Naive B cell (primary cell): ENCODE measurements at places on chromosomes 12 and 14. TPM values are rescaled to one million over a fixed set of nuclear protein-coding genes. Genes with fewer than 3 reads are reported as not detected.

GRCh38 chr12:3119756-3120601, 42.8 kb downstream of the TSPAN9 start:
- H3K27me3 ChIP-seq, result peaks cover 61% of the 10 kb centered on the region
- no peak overlapping the region for H3K27ac ChIP-seq
- peaks cover 7% of the 10 kb centered on the region for H3K4me1 ChIP-seq
- no peak for DNase-seq
- H3K36me3 ChIP-seq, result no peaks in the 10 kb centered on the region

Gene GAS2L3
- not detected for polyA plus RNA-seq

GRCh38 chr14:79699206-79699605, 512.1 kb downstream of the DIO2 start:
- H3K27me3 ChIP-seq, result no peaks in the 10 kb centered on the region
- no peak overlapping the region for H3K27ac ChIP-seq
- no peak for DNase-seq
- H3K4me1 ChIP-seq, result no peaks in the 10 kb centered on the region

DNA sequence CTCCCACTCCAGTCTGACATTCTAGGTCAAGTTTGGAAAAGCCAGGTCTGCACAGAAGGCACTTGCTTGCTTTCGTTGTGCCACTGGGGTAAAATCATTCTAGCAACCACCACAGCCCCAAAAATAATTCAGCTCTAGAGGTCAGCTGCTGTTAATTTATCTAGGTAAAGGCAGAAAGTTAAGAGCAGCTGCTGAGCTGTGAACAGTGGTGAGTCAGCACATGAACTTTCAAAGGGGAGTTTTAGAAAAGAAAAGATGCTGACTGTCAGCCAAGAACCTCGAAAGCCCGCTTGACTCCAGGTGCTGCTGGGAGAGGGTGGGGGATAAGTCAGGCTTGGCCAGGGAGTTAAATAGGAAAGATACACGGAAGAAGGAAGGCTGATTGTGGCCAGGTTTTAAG, 12.7 kb downstream of the CCDC197 start:
- H3K4me3 ChIP-seq, result peak overlapping the region; percentile 37
- peaks cover 3% of the 10 kb centered on the region for H3K4me1 ChIP-seq
- H3K27me3 ChIP-seq, result peaks cover 43% of the 10 kb centered on the region
- no peaks in the 10 kb centered on the region for H3K36me3 ChIP-seq

DNA sequence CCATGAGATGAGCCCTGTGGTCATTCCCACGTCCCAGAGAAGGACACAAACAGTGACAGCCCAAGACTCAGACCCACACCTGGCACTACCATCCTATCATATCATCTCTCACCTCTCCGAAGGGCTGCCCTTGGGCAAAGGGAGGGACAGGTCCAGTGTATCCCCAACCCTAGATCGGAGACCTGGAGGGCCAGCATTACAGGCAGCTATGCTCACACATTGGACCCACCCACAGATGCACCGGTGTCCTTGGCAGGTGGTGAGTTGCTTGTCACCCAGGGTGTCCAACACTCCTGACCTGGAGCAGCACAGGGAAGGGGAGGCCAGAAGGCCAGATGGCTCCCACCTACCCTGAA, 117.4 kb downstream of the DICER1 start:
- H3K36me3 ChIP-seq, result no peaks in the 10 kb centered on the region
- DNase-seq, result no peak
- H3K4me3 ChIP-seq, result no peak overlapping the region
- H3K27ac ChIP-seq, result no peak overlapping the region

- H3K4me1 ChIP-seq, result no peaks in the 10 kb centered on the region
- H3K4me3 ChIP-seq, result no peak overlapping the region
- H3K27me3 ChIP-seq, result peaks cover 8% of the 10 kb centered on the region
- no peak for DNase-seq
- H3K36me3 ChIP-seq, result no peaks in the 10 kb centered on the region
These were observed 267.7 kb upstream of the G2E3 start for GRCh38 chr14:30291216-30291615.

- no peaks in the 10 kb centered on the region for H3K27me3 ChIP-seq
- H3K36me3 ChIP-seq, result no peaks in the 10 kb centered on the region
- no peak overlapping the region for H3K27ac ChIP-seq
- DNase-seq, result no peak
These were observed 19.0 kb downstream of the PRPF40B start for GRCh38 chr12:49642370-49642802.

DNA sequence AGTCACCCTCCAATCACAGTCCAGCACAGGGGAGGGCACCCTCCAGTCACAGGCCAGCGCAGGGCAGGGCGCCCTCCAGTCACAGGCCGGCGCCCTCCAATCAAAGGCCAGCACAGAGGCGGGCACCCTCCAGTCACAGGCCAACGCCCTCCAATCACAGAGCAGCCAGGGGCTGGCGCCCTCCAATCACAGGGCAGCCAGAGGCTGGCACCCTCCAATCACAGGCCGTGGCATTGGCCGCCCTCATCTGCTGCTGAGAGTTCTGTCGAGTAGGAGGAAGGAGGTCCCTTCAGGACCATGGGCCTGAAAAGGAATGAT, 26.6 kb downstream of the DDX51 start:
- H3K4me1 ChIP-seq, result no peaks in the 10 kb centered on the region
- no peak overlapping the region for H3K27ac ChIP-seq
- H3K36me3 ChIP-seq, result peaks cover 4% of the 10 kb centered on the region
- DNase-seq, result no peak

- H3K36me3 ChIP-seq, result peaks cover 9% of the 10 kb centered on the region
- no peak overlapping the region for H3K4me3 ChIP-seq
- no peak for DNase-seq
- H3K4me1 ChIP-seq, result peaks cover 38% of the 10 kb centered on the region
These were observed 11.7 kb upstream of the MMP17 start for GRCh38 chr12:131816495-131816894.

- H3K27me3 ChIP-seq, result no peaks in the 10 kb centered on the region
- peak; percentile 55 for DNase-seq
- H3K4me3 ChIP-seq, result peak overlapping the region; percentile 97
- H3K27ac ChIP-seq, result peak overlapping the region; percentile 99
These were observed 1.7 kb downstream of the ARHGAP9 start for GRCh38 chr12:57477710-57478681.
